ENCODE measurements at places on chromosomes 11 and 22. TPM values are rescaled to one million over a fixed set of nuclear protein-coding genes. Genes with fewer than 3 reads are reported as not detected.

PVALB gene
- not detected for total RNA-seq

MAJIN gene
- not detected for total RNA-seq

NKAPD1 gene
- 15.4 TPM for total RNA-seq

ABCC8 gene
- total RNA-seq: 11.8 TPM

QSER1 gene
- total RNA-seq: 12.3 TPM

TTC28 gene
- total RNA-seq: 2.5 TPM

HBG2 gene
- not detected for total RNA-seq

ASPHD2 gene
- total RNA-seq: 1.2 TPM

GP1BB gene
- 2.6 TPM for total RNA-seq

TMEM151A gene
- total RNA-seq: 4.1 TPM

C11orf42 gene
- total RNA-seq: not detected

SCN3B gene
- 0.14 TPM for total RNA-seq

VWCE gene
- 0.85 TPM for total RNA-seq

TSPAN32 gene
- total RNA-seq: not detected

ARHGAP42 gene
- 4.5 TPM for total RNA-seq

DTX4 gene
- 3.7 TPM for total RNA-seq

LARGE1 gene
- 4.1 TPM for total RNA-seq

ABTB2 gene
- 43.0 TPM for total RNA-seq

MGAT3 gene
- total RNA-seq: 1.4 TPM

VWA5A gene
- total RNA-seq: 0.19 TPM

SHISAL1 gene
- 2.7 TPM for total RNA-seq

CLDN5 gene
- not detected for total RNA-seq

B4GALNT4 gene
- total RNA-seq: 14.0 TPM

Data from A549 treated with AZD2906 at 1 μM for 4 hours (cell line).